ENCODE measurements at places on chromosomes 2 and 18.

DNA sequence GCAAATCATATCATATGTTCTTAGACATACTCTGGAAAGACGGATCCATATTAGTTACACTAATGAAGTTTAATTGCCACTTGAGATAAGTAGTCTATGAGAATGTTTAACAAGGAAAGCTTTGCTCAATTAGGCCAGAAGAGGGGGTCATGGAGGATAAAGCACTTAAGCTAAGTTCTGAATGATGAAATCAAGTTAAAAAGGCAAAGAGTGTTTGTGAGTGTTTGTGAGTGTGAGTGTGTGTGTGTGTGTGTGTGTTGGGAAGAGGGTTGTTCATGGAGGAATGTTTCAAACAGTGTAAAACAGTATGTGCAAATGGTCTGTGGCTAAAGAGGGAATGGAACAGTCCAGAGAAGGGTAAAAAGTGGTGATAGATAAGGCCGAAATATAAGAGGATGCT lies 360.9 kb downstream of the ERBB4 start:
- no peak for DNase-seq

- no peak for DNase-seq
Observed at GRCh38 chr2:36374585-36374984, 19.0 kb downstream of the CRIM1 start.

DNA sequence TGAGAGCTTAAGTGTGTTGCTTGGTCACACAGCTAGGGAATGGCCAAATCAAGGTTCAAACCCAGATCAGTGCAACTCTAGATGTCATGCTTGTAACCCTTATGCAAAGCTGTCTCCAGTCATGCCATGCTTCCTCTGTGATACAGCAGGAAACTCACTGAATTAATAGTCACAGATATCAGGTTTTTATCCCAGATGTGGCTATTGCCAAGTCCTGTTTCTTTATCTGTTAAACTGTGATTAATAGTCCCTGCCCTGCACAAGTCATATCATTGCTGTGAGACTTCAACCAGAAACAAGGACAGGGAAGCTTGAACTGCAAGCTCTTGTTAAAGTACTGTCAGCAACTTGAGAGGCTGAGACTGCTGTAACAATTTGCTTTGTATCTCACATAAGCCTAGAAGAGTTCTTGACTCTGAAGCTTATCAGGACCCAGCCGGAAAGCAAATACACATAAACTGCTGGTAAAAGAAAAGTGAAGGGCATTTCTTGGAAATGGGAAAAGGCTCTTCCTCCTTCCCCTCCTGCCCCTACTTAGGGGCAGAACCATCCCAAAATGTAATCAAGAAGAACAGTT lies 609.0 kb downstream of the DCC start:
- no peak for DNase-seq

DNA sequence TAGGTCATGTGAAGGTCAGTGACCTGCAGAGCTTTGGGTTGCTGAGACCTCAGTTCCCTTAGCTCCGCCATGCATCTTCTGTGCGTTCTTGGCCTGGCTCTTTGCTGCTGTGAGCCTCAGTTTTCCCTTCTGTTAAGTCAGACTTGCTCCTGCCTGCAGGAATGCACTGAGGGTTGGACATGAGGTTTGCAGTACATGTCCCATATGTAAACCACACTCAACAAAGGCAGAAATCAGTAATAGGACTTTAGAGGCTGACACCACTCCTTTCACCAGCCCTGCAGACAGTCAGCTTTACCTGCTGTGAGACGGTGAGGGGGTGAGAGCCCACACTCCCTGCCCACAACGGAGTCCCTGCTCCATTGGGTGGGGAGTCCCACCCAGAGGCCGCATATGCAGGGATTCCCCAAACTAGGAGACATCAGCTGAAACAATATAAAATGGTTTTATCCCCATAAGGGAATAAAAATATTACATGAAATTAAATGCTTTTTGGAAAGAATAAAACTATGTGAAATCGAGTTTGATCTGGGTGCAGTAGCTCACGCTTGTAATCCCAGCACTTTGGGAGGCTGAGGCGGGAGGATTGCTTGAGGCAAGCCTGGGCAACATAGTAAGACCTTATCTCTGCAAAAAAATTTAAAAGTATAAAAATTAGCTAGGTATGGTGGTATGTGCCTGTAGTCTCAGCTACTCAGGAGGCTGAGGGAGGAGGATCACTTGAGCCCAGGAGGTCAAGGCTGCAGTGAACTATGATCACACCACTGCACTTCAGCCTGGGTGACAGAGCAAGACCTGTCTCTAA lies 55.1 kb downstream of the MYO7B start:
- no peak for DNase-seq

- peak; percentile 32 for DNase-seq
Observed at GRCh38 chr2:10659898-10660568, 29.7 kb downstream of the NOL10 start.

- no peak for DNase-seq
Observed at GRCh38 chr2:65031341-65032018, 24.7 kb upstream of the CEP68 start.

- DNase-seq = no peak
Observed at GRCh38 chr2:233026198-233026813, 6.2 kb upstream of the NEU2 start.

DNA sequence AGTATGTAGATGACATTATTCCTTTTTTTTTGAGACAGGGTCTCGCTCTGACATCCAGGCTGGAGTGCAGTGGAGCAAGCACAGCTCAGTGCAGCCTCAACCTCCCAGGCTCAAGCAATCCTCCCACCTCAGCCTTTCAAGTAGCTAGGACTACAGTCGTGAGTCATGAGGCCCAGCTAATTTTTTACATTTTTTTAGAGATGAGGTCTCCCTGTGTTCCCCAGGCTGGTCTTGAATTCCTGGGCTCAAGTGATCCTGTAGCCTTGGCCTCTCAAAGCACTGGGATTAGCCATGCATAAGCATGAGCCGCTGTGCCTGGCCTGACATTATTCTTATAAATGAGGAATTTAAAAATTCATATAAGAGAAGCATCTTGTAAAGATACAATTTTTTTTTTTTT lies 86.9 kb downstream of the FAM117B start:
- DNase-seq = no peak

DNA sequence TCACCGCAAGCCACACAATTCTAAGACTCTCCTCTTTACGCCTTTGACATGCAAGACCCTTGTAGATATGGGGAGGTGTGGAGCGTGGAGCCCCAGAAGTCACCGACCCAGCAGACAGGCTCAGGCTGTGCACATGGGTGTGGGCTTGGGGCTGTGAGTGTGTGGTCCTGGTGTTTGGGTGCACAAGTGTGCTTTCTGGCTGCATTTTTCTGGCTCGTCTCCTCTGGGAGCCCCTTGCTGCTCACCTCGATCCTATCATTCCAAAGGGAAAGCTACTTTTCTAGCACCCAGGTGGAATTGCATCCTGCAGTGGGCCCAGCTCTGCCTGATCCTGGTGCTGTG lies 143.0 kb downstream of the ACOXL start:
- no peak for DNase-seq

DNA sequence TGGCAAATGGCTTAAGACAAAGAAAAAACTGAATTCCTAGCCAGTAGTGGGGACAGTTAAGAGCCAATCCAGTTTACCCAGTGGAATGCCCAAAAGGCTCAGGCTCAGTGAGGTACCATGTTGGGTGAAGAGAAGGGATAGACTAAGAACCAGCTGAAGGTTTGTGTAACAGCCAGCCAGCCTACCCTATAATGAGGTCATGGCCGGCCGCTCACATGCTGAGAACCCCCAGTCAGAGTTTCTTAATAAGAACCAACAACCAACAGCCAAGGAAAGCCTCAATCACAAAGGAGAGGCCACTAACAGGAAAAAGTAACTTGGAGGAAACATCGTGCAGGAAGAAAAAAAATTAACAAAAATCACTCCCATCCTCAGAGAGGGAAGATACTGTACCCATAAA lies 25.4 kb upstream of the DUSP2 start:
- DNase-seq = no peak

GRCh38 chr18:42636309-42636708 lies 479.2 kb downstream of the RIT2 start:
- DNase-seq = no peak

GRCh38 chr2:142472382-142472781 lies 341.6 kb upstream of the LRP1B start:
- DNase-seq = no peak

GRCh38 chr18:75201282-75202270 lies 7.4 kb downstream of the PTGR3 start:
- no peak for DNase-seq

DNA sequence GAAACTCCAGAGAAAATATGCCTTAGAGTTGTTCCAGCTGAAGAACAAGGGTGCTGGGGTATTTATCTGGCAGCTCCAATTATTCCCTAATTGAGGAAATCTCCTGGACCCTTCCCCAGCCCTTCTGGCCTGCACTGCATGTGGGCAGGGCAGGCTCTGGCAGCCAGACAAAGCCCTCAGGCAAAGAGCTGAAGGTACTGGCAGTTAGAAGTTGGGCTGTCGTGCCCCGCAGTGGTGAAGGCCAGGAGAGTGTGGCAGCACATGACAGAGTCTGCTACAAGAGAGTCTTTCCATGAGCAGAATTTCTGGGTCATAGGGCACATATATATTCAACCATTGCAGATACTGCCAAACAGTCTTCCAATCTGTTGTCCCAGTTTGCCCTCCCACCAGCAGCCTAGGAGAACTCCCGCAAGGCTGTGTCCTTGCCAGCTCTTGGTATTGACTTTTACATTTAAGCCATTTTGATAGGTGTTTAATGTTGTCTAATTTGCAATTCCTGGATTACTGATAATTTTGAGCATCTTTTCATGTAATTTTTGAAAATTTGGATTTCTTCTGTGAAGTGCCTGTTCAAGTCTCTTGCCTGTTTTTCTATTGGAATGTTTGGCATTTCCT lies 26.6 kb downstream of the ONECUT2 start:
- no peak for DNase-seq

GRCh38 chr2:229376866-229377265 lies 105.8 kb upstream of the PID1 start:
- no peak for DNase-seq

GRCh38 chr18:50558948-50559751 lies 737 bp upstream of the MAPK4 start:
- no peak for DNase-seq

GRCh38 chr18:51030537-51031258 lies 685 bp downstream of the SMAD4 start:
- DNase-seq = peak; percentile 51
